ENCODE measurements at places on chromosomes 3 and 15. TPM values are rescaled to one million over a fixed set of nuclear protein-coding genes. Genes with fewer than 3 reads are reported as not detected.

CPLX3 gene
- total RNA-seq: not detected

CX3CR1 gene
- total RNA-seq: under 0.01 TPM

U2SURP gene
- total RNA-seq: 67.6 TPM

TIMP4 gene
- total RNA-seq: 12.7 TPM

GPR149 gene
- not detected for total RNA-seq

Measured in subcutaneous preadipocyte (primary cell).